ENCODE measurements at places on chromosomes 6 and 20.
A peak's percentile ranks its signal among the peaks of the same experiment; 100 is the strongest.

GRCh38 chr6:92682516-92683398, 736.6 kb downstream of the EPHA7 start:
- no peak for DNase-seq

- DNase-seq, result no peak
Measured at GRCh38 chr20:6863798-6864201, 96.3 kb downstream of the BMP2 start.

DNA sequence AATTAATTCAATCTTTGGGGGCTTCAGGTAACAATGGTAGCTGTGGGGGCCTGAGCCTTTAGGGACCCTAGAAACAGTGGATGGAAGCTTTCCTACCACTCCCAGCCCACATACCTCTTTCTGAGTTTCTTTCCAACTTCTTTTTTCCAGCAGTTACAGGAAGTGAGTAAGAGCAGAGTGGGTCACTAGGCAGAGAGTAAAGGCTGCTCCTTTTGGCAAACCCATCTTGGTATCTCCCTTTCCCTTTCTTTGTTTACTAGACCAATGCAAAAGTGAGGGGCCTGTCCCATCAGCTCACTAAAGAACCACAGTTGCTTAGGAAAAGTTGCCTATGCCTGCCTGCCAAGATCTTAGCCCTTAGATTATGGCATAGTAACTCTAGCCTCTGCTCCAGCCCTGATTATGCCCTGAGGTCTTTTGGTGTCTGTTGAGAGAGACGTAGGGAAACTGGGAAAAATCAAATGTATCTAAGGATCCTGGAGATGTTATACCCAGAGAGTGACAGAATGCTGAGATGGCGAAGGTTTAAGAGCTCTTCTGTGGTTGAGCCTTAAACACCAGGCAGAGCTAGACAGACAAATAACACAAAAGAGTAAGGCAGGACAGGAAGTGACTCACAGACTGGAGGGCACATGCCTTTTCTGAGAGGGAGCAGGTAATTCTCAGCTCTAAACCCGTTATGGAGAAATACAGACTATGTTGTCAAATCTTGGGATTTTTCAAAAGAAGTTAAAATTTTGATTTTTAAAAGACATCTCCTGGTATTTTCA, 31.3 kb downstream of the TRMT6 start:
- peak; percentile 54 for DNase-seq

- DNase-seq, result peak; percentile 52
Measured at GRCh38 chr20:3168079-3168828, 5.1 kb downstream of the LZTS3 start.

- DNase-seq, result no peak
Measured at GRCh38 chr6:154292855-154293519, 63.6 kb downstream of the IPCEF1 start.

DNA sequence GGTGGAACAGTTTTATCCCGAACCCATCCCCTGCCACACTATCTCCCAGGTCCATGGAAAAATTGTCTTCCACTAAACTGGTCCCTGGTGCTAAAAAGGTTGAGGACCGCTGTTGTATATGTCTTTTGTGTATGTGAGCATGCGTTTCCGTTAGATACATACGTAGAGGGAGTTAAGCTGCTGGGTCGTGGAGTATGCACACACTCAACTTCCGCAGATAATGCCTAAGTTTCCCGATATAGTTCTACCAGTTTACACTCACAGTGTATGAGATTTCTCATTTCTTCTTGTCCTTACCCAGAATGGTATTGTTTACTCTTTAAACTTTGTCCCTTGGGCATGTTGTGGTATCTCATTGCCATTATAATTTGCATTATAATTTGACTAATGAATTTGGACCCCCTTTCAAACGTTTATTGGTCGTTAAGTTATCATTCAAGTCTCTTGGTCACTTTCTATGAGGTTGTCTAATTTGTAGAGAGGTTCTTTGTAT, 50.5 kb upstream of the SCAF8 start:
- DNase-seq, result no peak
